ENCODE measurements at places on chromosomes 16 and 17.

DNA sequence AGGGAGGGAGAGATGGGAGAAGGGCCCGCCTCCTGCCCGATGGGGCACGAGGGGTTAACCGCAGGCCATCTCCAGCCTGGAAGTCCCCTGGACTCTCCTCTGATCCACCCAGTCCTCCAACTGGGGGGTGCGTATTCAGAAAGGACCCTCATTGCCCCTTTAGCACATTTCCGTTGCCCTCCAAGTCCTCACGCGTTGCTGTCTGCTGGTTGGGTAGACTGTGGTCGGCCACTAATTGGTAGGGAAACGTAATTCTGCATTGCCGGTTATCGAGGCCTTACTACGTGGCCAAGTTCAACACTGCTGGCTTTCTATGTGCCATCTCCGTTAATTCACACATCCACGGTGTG, 103.4 kb downstream of the FOXL1 start:
- no peak for DNase-seq
- H3K27ac ChIP-seq: no peak overlapping the region
- H3K27me3 ChIP-seq: peaks cover 13% of the 10 kb centered on the region
- H3K4me3 ChIP-seq: no peak overlapping the region

DNA sequence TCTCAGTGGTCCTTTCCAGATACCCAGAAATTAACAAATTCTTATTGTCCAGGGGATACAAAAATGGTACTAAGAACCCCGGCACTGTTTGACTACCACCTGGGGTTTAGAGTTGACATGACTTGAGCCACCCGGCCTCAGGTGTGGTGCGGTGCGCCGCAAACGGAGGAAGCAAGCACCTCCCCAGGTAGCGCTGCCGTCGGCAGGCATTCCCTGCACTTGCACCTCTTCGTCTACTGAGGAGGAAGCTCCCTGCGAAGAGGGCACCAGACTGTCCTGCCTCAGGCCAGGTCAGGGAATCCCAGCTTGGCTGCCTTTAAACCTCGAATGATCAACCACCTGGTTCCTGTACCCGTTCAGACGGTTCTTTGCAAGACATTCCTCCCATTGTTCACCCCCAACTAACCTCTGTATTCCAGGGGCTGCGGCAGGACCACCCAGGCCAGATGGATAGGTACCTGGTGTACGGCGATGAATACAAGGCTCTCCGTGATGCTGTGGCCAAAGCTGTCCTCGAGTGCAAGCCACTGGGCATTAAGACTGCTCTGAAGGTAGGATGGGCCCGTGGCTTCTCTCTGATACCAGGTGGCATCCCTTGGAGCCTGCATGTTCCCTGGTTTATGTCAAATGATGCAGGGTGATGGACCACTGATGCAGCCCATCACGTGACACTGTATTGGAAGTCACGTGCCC, 40.8 kb upstream of the ENDOV start:
- H3K27ac ChIP-seq: no peak overlapping the region
- H3K27me3 ChIP-seq: no peaks in the 10 kb centered on the region
- DNase-seq: no peak
- H3K4me3 ChIP-seq: no peak overlapping the region

DNA sequence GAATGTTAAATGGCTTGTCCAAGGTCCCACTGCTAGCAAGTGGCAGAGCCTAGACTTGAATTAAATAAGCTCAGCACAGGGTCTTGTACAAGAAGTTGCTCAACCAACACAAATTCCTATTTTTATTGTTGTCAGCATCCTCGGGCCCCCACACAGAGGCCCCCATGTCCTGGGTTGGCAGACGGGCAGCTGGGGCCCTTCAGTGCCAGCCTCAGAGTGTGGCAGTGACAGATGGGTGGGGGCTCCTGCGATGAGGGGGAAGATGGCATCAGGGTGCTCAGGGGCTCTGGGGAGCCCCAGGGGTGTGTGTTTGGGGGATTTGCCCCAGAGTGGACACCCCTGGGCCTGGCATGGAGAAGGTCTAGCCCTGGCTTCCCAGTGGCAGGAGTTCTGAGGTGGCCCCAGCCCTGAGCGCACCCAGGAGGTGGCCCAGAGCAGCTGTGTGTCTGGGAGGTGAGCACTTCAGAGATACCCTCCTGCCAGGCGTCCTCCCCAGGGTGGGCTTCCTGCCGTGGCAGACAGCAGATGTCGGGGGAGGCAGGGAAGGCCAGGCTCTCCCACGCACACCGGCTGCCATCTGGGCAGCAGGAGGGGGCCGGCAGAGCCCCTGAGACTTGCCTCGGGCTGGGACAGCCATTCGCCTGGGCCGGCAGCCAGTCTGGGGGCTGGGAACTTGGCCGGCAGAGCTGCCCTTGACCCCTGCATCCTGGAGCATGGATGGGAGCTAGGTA, 150.8 kb downstream of the C16orf78 start:
- DNase-seq: no peak
- no peaks in the 10 kb centered on the region for H3K36me3 ChIP-seq
- H3K27me3 ChIP-seq: peaks cover 4% of the 10 kb centered on the region
- no peak overlapping the region for H3K4me3 ChIP-seq
- H3K27ac ChIP-seq: no peak overlapping the region

GRCh38 chr17:29156781-29157180, 23.4 kb downstream of the MYO18A start:
- peaks cover 25% of the 10 kb centered on the region for H3K36me3 ChIP-seq
- H3K4me1 ChIP-seq: peaks cover 46% of the 10 kb centered on the region

DNA sequence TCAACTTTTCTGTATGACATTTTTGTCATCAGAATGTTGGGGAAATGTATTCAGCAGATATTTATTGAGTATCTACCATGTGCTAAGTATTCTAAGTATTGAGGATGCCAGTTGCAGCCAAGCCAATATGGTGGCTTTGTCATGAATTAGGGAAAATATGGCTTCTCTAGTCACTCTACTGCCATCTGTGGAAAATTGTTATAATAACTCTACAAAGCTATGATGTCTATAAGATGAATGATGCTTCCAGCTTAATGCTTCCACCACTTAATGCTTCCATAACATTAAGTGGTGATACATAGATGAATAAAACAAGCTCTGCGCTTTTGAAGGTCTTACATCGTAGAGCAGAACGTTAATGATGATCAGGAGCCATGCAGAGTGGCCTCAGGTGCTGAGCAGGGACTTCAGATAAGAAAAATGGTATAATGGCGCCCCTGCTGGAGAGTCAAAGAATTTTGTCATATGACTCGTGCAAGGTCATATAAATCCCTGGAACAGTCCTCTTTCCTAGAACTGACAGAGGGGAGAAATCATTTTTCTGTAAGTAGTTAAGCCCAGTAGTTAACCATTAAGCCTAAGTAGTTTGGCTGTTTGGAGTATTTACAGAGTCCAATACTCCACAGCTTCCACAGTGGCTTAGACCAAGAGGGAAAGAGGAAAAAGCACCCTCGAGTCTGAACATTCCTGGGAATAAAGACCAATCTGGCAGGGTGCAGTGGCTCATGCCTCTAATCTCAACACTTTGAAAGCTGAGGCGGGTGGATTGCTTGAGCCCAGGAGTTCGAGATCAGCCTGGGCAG, 2.7 kb upstream of the TMIGD1 start:
- H3K4me3 ChIP-seq: no peak overlapping the region
- no peak overlapping the region for H3K27ac ChIP-seq
- H3K27me3 ChIP-seq: no peaks in the 10 kb centered on the region
- H3K4me1 ChIP-seq: no peaks in the 10 kb centered on the region
- H3K36me3 ChIP-seq: no peaks in the 10 kb centered on the region
- DNase-seq: peak; percentile 84

DNA sequence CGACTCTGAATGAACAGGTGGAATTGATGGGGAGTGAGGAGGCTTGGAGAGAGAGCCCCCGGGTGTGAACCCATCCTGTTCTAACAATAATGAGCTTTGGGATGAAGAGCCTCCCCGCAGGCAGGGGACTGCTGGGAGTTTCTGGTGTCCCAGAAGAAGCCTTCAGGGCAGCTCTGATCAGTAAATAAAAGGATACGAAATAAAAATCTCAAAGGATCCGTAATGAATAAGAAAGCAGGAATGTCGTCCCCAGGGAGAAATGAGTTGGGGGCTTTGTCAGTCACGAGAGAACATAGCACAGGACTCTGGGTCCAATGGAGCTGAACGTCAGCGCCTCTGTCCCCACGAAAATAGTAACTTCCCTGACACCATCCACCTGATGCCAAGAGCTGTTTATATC, 113.4 kb downstream of the PITPNC1 start:
- H3K27me3 ChIP-seq: peaks cover 21% of the 10 kb centered on the region
- no peaks in the 10 kb centered on the region for H3K36me3 ChIP-seq
- H3K4me3 ChIP-seq: no peak overlapping the region

DNA sequence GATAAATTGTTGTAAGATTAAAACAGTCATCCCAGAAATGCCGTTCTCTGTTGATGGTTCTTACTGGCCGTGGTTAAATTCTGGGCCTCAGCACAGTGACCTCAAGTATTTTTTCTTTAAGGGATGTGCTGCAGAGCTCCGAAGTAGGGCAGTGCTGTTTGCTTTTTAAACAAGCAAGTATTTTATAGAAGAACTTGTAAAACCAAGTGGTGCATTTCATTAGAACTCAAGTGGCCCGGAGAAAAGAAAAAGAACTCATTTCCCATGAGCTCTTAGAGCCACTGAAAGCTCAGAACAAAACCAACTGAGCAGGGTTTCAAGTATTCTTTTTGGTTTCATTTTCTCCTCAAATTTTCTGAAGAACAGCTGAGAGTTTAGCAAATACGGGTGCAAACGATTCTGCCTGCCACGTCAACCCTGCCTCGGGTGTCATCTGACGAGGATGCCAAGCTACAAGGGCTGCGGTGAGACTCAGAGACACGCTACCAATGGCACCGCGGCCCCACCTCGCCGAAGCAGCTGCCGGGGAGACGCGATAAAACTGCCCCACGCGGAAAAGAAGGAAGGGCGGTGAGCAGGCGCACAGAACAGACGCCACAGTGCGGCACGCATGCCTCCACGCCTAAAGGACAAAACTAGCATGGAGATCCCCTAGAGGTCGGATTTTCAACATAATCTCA, 6.3 kb downstream of the LMF1 start:
- H3K4me3 ChIP-seq: no peak overlapping the region
- no peak for DNase-seq
- no peak overlapping the region for H3K27ac ChIP-seq
- no peaks in the 10 kb centered on the region for H3K36me3 ChIP-seq

GRCh38 chr17:194828-195602, 13.6 kb upstream of the DOC2B start:
- DNase-seq: no peak
- H3K36me3 ChIP-seq: no peaks in the 10 kb centered on the region
- no peak overlapping the region for H3K4me3 ChIP-seq
- H3K27me3 ChIP-seq: peaks cover 25% of the 10 kb centered on the region
- no peaks in the 10 kb centered on the region for H3K4me1 ChIP-seq
- no peak overlapping the region for H3K27ac ChIP-seq

DNA sequence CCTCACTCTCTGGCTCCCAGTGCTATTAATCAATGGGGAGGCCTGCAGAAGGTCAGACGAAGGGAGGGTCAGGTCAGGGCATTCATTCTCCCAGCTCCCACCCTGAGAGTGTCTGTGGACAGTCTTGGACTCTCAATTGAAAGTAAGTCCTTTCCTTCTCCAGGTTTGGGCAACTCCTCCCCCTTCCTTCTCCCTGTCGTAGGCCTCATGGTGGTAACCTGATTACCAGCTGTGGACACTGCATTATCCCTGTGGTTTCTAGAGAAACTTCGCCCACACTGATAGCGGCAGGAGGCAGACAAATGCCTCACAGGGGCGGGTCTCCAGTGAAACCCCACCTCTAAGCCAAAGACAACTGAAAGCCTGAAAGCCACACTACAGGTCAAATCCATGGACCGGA, 57.7 kb upstream of the SLC25A19 start:
- peak overlapping the region; percentile 61 for H3K27ac ChIP-seq
- H3K36me3 ChIP-seq: no peaks in the 10 kb centered on the region
- H3K4me1 ChIP-seq: peaks cover 73% of the 10 kb centered on the region
- H3K27me3 ChIP-seq: no peaks in the 10 kb centered on the region
- DNase-seq: peak; percentile 54
- no peak overlapping the region for H3K4me3 ChIP-seq

GRCh38 chr17:16464303-16465051, 27.5 kb downstream of the LRRC75A start:
- no peak for DNase-seq
- H3K4me1 ChIP-seq: peaks cover 5% of the 10 kb centered on the region
- no peak overlapping the region for H3K4me3 ChIP-seq
- peaks cover 3% of the 10 kb centered on the region for H3K27me3 ChIP-seq
- no peak overlapping the region for H3K27ac ChIP-seq
- peaks cover 4% of the 10 kb centered on the region for H3K36me3 ChIP-seq
